A375 (cell line): ENCODE measurements at places on chromosomes 13 and 19. TPM values are rescaled to one million over a fixed set of nuclear protein-coding genes. Genes with fewer than 3 reads are reported as not detected.

Gene NCCRP1
- total RNA-seq = not detected in 2 replicates

Gene TYROBP
- not detected in 2 replicates for total RNA-seq

Gene C19orf18
- not detected in 2 replicates for total RNA-seq

Gene APOE
- 4.5 and 4.9 TPM in 2 replicates for total RNA-seq

Gene SCAF1
- 26.2 and 30.6 TPM in 2 replicates for total RNA-seq

Gene MISP3
- 0.82 and 2.6 TPM in 2 replicates for total RNA-seq

Gene CGB1
- total RNA-seq = not detected in 2 replicates

Gene MTRF1
- 12.5 and 14.4 TPM in 2 replicates for total RNA-seq

Gene ZNF765
- 5.1 and 6.2 TPM in 2 replicates for total RNA-seq

Gene ZNF69
- 6.0 and 6.7 TPM in 2 replicates for total RNA-seq

Gene CRLF1
- total RNA-seq = 6.0 and 9.8 TPM in 2 replicates

Gene MBD3L1
- not detected in 2 replicates for total RNA-seq

Gene ZNF331
- 9.7 and 11.6 TPM in 2 replicates for total RNA-seq

Gene OLFM2
- 0.50 and 0.53 TPM in 2 replicates for total RNA-seq

Gene RHPN2
- 13.7 and 14.8 TPM in 2 replicates for total RNA-seq

Gene GIPC3
- not detected in 2 replicates for total RNA-seq

Gene NLRP5
- 0.03 and 0.04 TPM in 2 replicates for total RNA-seq

Gene C19orf73
- total RNA-seq = 2.2 and 4.1 TPM in 2 replicates

Gene BRSK1
- 24.6 and 33.9 TPM in 2 replicates for total RNA-seq

Gene RDH8
- total RNA-seq = not detected in 2 replicates

Gene SWSAP1
- 2.1 and 4.8 TPM in 2 replicates for total RNA-seq

Gene MBD3L5
- not detected in 2 replicates for total RNA-seq

Gene MUC16
- not detected in 2 replicates for total RNA-seq

Gene CDX2
- total RNA-seq = 0.94 TPM in 1 of 2 replicates, not detected in the other

Gene GIPC1
- 194 and 198 TPM in 2 replicates for total RNA-seq

Gene FGF22
- total RNA-seq = 0.91 and 1.0 TPM in 2 replicates

Gene F2RL3
- 0.61 and 0.64 TPM in 2 replicates for total RNA-seq

Gene PRSS57
- not detected in 2 replicates for total RNA-seq

Gene CLEC17A
- 0.21 TPM in 1 of 2 replicates, not detected in the other for total RNA-seq

Gene C1QTNF9B
- not detected in 2 replicates for total RNA-seq

Gene LMO7
- total RNA-seq = 36.0 and 36.3 TPM in 2 replicates

Gene TEX29
- not detected in 2 replicates for total RNA-seq

Gene SLC25A42
- total RNA-seq = 6.2 and 7.7 TPM in 2 replicates

Gene MIDN
- total RNA-seq = 11.2 and 13.6 TPM in 2 replicates

Gene ZNF433
- total RNA-seq = 1.9 and 6.3 TPM in 2 replicates

Gene ZNF497
- total RNA-seq = 1.4 and 2.1 TPM in 2 replicates
